Neural crest cell (in vitro differentiated cells): ENCODE measurements at places on chromosomes 7 and 10.

GRCh38 chr7:128937271-128937646 is 468 bp upstream of the IRF5 start:
- DNase-seq = no peak

GRCh38 chr10:43199088-43199683 is 60.9 kb downstream of the CSGALNACT2 start:
- no peak for DNase-seq

DNA sequence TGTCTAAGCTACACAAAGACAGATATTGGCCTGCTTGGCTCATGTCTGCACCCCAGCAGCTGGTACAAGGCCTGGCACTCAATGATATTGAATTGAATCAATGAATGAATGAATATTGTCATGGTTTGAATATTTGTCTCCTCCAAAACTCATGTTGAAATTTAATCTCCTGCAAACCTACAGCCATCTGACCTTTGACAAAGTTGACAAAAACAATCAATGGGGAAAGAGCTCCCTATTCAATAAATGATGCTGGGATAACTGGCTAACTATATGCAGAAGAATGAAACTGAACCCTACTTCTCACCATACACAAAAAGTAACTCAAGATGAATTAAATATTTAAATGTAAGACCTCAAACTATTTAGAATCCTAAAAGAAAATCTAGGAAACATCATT is 144.7 kb downstream of the CYP26A1 start:
- DNase-seq = no peak

DNA sequence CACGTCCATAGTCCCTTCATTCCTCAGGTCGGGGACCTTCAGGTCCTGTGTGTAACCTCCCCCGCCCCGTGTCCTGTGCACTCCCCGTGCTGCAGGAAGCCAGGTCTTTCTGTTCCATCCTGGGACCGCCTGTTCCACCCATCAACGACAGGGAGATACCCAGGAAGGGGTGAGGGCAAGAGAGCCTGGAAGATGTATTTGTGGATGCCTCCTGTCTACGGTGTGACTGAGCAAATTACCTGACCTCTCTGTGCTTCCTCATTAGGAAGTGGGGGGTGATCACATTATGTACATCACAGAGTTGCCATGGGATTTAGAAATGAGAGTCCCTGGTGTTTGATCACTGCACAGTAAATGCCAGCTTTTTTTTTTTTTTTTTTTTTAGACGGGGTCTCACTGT is 46.3 kb downstream of the GRID2IP start:
- no peak for DNase-seq

- DNase-seq = no peak
Measured at GRCh38 chr7:28347475-28348318, 64.6 kb upstream of the CREB5 start.

GRCh38 chr7:137882261-137882668 is 35.5 kb upstream of the DGKI start:
- DNase-seq = no peak

- DNase-seq = no peak
Measured at GRCh38 chr10:80273523-80274170, 15.8 kb downstream of the MAT1A start.

GRCh38 chr10:34862892-34863291 is 47.8 kb upstream of the PARD3 start:
- DNase-seq = no peak

DNA sequence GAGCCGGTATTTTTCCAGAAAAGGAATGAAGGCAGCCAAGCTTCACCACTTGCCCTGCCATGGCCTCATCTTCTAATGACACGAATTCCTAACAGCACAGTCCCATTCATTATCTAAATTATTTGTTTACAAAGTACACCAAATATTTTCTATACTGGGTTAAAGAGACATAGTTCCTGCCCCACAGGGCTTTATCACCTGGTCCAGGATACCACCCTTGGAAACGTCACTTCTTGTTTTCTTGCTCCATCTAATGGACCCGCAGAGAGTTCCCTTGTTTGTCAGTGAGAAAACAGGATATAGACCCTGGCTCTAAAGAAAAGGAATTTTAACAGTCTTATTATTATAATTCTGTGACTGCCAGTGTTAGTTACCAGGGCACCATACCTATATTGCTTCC is 1165.4 kb downstream of the GATA3 start:
- no peak for DNase-seq

DNA sequence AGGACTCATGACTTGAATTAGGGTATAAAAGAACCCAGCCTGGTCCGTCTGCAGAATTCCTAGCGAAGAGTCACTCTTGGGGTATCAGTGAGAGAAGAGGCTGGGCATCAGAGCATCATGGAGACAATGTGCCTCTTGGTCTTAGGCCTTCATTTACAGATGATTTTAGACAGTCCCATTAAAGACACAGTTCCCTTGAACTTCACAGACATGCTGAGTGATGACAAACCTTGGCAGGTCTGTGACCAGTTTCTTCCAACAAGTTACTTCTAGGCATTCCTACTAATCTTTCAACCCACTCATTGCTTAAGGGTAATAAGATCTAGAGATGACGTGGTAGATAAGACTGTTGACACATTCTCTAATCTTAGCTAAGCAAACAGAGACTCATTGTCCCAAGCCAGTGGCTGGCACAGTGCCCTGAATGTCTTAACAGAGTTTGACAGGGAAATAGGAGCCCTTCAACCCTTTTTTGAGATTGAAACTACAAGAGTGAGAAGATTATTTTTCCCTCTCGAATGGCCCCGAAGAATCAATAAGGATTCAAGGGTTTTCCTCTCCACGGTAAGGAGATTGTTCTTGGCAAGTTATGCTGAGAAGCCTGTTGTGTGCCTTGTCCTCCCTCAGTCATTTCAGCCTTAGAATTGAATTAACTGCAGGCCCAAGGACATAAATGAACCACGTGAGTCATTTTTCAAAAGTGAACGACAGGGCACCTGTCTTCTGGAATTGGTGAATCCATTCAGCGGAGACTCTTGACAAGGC is 281.1 kb downstream of the CCDC3 start:
- no peak for DNase-seq

DNA sequence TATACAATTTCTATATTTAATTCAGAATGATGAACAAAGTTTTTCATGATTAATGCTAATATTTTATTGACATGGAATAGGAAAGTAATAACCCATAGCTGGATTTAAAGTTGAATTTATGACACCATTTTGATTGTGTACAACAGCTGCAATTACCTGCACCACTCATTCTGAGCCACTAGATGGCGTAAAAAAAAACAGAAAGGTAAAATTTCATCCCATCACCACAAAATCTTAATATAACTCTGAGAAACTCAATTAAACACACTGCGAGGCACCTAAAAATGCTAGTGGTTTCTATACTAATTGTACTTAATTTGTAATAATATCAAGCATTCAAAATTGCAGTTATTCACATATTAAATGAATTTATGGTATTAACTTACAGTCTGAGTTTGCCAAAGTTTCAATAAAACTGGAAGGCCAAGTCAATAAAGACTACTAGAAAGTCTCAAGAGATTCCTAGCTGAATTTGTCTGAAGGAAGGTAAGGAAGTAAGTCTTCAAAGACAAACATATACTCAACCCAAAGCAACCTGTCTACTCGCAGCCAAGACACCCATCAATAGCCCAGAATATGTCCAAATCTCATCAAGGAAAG is 182.5 kb downstream of the SKAP2 start:
- no peak for DNase-seq

DNA sequence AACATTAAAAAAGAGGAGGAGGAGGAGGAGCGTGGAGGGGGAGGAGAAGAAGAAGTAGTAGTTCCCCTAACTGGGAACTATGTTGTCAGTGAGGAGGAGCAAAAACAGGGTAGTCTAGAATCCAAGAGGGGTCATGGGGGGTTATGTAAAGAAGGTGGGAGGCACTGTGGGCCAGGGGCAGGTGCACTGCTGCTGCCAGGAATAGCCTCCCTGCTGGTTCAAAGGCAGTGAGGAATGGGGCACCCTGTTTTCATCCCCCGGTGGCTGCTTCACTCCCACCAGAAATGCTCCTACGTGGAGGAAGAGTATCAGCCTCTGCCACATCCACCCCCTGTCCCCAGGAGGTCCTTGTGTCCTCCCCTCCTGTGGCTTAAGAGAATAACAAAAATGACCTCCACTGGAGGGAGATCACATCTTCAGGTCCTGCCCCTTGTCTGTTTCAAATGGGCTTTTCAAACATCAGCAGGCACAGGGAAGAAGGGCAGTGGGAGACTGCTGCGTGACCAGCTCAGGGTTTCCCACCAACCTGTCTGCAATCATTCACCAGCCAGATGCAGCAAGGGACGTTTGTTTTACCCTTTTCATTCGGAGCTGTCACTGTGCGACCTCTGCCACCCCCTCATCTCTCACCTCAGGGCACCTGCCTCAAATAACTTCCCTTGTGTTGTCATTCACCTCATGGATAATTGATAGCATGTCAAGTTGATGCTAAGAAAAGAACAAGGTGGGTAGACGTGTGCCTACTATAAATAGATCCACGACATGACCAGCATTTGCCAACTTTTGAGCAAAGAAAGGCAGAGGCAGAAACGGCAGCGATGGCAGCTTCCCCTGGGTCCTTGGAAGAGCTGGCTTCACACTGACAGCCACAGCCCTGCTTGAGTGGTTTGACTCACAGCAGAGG is 92.6 kb downstream of the DGKI start:
- DNase-seq = no peak

GRCh38 chr10:4623757-4624420 is 202.1 kb upstream of the AKR1E2 start:
- DNase-seq = no peak

GRCh38 chr7:135811506-135811905 is 62.9 kb upstream of the FAM180A start:
- no peak for DNase-seq

DNA sequence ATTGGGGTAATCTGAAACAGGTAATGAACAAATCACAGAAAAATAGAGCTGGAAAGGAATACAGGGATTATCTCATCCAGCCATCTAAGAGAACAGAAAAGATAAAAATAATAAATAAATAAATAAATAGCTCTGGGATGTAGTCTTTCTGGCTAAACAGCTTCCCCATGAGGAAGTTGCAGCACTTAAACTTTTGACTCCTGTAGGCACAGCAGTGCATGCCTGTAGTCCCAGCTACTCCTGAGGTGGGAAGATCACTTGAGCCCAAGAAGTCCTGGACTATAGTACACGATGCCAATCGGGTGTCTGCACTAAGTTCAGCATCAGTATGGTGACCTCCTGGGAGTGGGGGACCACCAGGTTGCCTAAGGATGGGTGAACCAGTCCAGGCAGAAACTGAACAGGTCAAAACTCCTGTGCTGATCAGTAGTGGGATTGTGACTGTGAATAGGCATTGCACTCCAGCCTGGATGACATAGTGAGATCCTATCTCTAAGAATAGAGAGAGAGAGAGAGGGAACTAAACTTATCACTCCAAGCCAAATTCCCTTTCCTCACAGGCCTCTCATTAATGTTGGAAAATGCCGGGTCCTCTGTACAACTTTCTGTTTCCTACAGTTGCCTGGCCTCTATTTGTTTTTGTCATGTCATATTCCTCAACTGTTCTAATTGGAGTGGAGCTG is 61.7 kb upstream of the CDK13 start:
- no peak for DNase-seq

GRCh38 chr10:76291175-76291574 is 859.8 kb downstream of the LRMDA start:
- DNase-seq = no peak

- no peak for DNase-seq
Measured at GRCh38 chr7:26051021-26051420, 101.0 kb upstream of the NFE2L3 start.

- no peak for DNase-seq
Measured at GRCh38 chr10:128727114-128727513, 600.9 kb upstream of the MKI67 start.

- DNase-seq = no peak
Measured at GRCh38 chr10:127067542-127068194, 128.7 kb downstream of the INSYN2A start.

GRCh38 chr7:133082390-133082766 is 488 bp upstream of the CHCHD3 start:
- DNase-seq = no peak

- no peak for DNase-seq
Measured at GRCh38 chr10:6423004-6423403, 157.1 kb downstream of the PRKCQ start.

GRCh38 chr10:113369365-113369694 is 183.5 kb upstream of the HABP2 start:
- no peak for DNase-seq

GRCh38 chr7:150434240-150434639 is 16.2 kb upstream of the GIMAP8 start:
- DNase-seq = no peak

DNA sequence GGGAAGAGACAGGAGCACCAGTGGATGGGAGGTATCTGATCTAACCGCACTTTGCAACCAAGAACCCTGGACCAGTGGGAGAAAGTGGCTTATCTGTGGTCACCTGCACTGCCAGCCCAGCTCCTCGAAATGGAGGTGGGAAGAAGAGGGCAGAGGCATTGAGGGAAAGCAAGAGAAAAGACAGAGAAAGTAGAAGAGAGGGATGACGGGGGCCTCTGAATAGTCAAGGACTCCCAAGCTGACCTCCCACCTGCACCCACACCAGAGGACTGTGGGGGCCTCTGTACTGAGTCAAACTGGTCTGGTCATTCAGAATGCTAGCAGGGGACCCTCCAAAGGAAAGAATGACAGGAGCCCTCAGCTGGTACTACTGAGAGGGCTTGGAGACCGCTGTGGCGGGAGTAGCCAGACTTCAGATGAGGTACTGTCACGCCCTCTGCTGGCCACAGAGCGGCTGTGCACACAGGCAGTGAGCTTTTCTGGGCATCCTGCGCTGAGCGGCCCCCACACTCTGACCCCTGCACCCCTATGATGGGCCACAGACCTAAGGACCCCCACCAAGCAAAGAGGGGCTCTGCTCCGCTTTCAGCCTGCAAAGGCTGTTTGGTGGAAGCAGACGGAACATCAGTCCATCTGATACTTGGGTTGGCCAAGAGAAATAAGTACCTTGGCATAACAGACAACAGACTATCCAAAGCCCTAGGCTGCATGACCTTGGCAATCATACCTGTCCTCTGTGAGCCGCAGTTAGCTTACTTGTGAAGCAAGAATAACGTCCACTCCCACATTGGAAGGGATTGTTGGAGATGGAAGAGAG is 112.9 kb downstream of the COL13A1 start:
- peak; percentile 92 for DNase-seq

DNA sequence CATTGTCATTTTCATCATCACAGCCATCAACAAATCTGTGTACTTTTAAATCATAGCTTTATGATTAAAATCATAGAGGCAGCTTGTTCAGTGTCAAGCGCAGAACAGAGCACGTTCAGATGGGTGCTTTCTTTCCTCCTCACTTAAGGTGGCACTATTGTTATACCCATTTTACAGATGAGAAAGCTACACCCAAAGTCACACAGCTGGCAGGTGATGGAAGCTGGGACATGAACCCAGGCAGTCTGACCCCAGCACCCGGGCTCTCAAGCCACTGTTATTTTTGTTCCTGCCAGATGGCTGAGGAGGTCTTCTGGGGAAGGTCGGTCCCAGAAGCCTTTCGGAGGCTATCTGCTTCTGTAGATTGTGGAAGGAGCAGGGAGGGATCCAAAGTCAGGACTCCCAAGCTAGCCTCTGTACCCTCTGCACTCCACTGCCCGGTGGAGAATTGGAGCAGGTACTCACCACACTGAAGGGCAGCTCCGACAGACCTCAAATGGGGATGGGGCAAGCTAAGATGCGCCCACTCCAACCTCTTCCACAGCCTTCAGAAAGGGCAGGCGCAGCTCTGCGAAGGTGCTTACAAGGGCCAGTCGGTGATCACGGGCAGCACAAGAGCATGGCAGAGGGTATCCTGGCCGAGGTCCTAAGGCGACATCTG is 610 bp downstream of the AVPI1 start:
- DNase-seq = no peak

GRCh38 chr7:90958647-90959046 is 305.6 kb upstream of the FZD1 start:
- no peak for DNase-seq

GRCh38 chr7:69430384-69431021 is 167.8 kb upstream of the AUTS2 start:
- DNase-seq = no peak
